ENCODE measurements at places on chromosomes 7 and 10.

- peaks cover 5% of the 10 kb centered on the region for H3K36me3 ChIP-seq
- DNase-seq, result no peak
- H3K27ac ChIP-seq, result no peak overlapping the region
- H3K27me3 ChIP-seq, result no peaks in the 10 kb centered on the region
Measured at GRCh38 chr7:74324531-74325209, 35.5 kb downstream of the CLIP2 start.

- H3K4me3 ChIP-seq, result no peak overlapping the region
- no peak overlapping the region for H3K27ac ChIP-seq
- peaks cover 1% of the 10 kb centered on the region for H3K4me1 ChIP-seq
- DNase-seq, result no peak
- H3K27me3 ChIP-seq, result peaks cover 40% of the 10 kb centered on the region
Measured at GRCh38 chr10:118107541-118107940, 60.8 kb upstream of the RAB11FIP2 start.

DNA sequence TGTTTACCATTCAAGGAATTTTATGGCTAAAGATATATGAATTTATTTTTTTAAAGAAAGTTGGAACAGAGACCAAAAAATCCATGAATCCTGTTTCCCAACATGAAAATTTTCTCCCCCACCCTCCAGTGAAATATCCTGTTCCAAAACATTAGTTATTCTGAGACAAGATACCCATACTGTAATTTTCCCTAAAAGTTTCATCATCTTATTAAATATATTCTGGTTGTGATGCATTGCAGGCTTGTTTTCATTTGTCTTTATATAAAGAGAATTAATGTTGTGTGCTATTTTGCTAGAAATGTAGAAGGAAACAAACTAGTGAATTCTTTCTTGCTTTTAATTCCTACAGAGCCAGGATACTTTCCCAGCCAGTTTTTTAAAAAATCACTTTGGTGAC, 106.6 kb downstream of the EXOC4 start:
- H3K27ac ChIP-seq, result no peak overlapping the region
- peaks cover 7% of the 10 kb centered on the region for H3K4me1 ChIP-seq
- H3K27me3 ChIP-seq, result no peaks in the 10 kb centered on the region
- H3K4me3 ChIP-seq, result no peak overlapping the region

GRCh38 chr7:107907790-107908189, 16.8 kb downstream of the DLD start:
- peaks cover 5% of the 10 kb centered on the region for H3K4me1 ChIP-seq
- DNase-seq, result no peak
- H3K36me3 ChIP-seq, result peaks cover 85% of the 10 kb centered on the region
- H3K27me3 ChIP-seq, result no peaks in the 10 kb centered on the region

DNA sequence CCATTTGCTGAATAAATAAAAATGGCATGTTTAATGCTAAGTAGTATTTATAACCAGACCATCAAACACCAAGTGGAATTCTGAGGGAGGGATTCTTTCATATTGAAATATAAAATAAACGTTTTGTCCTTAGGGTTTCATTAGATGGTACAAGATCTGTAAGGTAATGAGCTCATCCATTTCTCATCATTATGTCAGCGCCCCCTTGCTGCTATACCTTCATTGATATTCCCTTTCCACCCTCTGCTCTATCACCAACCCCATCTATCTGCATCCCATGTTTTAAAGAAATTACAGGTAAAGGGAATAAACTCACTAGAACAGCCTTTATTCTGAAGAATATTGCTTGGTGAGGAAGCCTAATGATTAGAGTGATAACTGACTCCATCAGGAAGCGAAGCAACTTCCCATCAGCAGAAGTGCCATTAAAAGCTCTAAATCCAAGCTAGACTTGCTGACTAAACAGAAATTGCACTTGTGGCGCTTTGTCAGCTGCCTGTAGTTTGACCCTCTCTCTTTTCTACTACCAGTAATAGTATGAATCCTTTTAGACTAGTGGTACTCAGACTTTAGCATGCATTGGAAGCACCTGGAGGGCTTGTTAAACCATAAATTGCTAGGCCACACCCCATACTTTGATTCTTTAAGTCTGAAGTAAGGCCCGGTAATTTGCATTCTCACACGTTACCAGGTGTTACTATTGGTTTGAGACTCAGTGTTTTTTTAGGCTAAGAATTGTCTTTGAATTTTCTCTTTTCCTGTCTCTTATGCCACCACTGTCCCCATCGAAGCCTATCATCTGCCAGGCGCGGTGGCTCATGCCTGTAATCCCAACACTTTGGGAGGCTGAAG, 27.5 kb downstream of the ADD3 start:
- H3K4me1 ChIP-seq, result peaks cover 70% of the 10 kb centered on the region
- H3K4me3 ChIP-seq, result peak overlapping the region; percentile 52
- peak overlapping the region; percentile 63 for H3K27ac ChIP-seq
- peaks cover 7% of the 10 kb centered on the region for H3K36me3 ChIP-seq

DNA sequence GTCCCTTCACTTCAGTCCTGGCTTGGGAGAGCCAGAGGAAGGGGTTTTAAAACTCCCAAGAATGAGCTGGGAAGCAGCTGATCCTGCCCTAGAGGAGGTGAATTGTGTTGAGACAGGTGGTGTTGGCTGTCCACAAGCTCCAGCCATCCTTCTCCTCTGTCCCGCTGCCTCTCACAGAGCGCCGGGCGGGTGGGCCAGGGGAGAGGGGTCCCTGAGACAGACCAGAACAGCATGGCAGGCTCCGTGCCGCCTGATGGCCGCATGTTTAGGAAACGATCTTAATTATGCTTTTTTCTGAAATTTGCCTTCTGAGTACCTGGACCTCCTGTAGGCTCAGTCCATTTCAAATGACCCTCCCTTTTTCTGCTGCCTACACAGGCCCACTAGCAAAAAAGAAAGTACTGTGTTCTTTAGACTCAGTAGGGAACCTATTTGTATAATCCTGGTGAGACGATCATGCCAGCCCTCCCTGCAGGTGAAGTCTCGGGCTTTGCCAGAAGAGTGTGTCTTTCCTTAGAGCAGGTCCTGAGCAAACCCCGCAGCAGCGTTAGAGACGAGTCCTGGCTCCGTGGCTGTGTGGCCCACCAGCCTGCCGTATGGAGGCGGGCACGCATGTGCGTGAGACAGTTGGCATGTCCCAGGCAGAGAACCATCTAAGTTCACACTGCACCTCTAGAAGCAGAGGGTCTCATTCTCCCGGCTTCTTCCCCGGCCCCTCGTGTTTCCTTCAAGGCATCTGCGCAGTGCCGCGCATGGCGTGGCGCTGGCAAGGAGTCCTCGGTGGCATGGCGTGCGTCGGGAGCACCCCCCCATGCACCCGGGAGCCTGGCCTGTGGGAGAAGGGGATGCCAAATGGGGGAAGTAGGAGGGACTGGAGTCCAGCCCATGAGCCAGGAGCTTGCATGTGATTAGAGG, 26.3 kb upstream of the PWWP2B start:
- H3K4me1 ChIP-seq, result peaks cover 4% of the 10 kb centered on the region
- H3K36me3 ChIP-seq, result peaks cover 4% of the 10 kb centered on the region
- no peak overlapping the region for H3K27ac ChIP-seq
- DNase-seq, result no peak
- no peak overlapping the region for H3K4me3 ChIP-seq

- H3K4me3 ChIP-seq, result no peak overlapping the region
- no peak for DNase-seq
- no peaks in the 10 kb centered on the region for H3K4me1 ChIP-seq
- H3K27me3 ChIP-seq, result no peaks in the 10 kb centered on the region
- H3K27ac ChIP-seq, result no peak overlapping the region
- H3K36me3 ChIP-seq, result no peaks in the 10 kb centered on the region
Measured at GRCh38 chr10:107739951-107740350, 575.4 kb upstream of the SORCS1 start.

DNA sequence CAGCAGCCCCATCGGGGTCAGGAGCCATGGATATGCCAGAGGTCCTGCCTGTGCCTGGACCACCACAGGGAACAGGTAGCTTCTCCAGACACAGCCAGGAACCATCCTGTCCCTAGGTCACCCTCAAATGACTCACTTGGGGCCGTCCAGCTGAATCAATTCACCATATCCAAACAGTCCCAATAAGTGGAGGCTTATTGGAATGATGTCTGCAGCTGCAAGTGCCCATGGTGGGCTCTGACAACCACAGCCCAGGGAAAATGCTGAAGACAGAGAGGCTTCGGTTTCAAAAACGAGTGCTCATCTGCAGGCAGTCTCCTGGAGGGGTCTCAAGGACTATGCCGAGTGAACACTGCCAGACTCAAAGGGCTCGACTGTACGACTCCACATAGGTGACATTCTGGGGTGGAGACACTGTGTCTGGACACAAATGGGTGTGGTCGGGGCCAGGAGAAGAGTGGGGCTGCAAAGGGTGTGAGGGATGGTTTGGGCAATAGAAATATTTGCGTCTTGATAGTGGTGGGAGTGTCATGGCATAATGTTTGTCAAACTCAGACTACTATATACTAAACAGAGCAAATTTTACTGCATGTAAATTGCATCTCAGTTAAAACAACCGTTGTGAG, 204.8 kb downstream of the TNS3 start:
- peaks cover 2% of the 10 kb centered on the region for H3K4me1 ChIP-seq
- H3K4me3 ChIP-seq, result no peak overlapping the region
- peaks cover 8% of the 10 kb centered on the region for H3K27me3 ChIP-seq
- no peak for DNase-seq
- H3K27ac ChIP-seq, result no peak overlapping the region
- H3K36me3 ChIP-seq, result no peaks in the 10 kb centered on the region

- no peaks in the 10 kb centered on the region for H3K4me1 ChIP-seq
- no peaks in the 10 kb centered on the region for H3K27me3 ChIP-seq
- no peak overlapping the region for H3K4me3 ChIP-seq
- DNase-seq, result no peak
- H3K36me3 ChIP-seq, result no peaks in the 10 kb centered on the region
Measured at GRCh38 chr7:84364708-84365107, 170.1 kb upstream of the SEMA3A start.

DNA sequence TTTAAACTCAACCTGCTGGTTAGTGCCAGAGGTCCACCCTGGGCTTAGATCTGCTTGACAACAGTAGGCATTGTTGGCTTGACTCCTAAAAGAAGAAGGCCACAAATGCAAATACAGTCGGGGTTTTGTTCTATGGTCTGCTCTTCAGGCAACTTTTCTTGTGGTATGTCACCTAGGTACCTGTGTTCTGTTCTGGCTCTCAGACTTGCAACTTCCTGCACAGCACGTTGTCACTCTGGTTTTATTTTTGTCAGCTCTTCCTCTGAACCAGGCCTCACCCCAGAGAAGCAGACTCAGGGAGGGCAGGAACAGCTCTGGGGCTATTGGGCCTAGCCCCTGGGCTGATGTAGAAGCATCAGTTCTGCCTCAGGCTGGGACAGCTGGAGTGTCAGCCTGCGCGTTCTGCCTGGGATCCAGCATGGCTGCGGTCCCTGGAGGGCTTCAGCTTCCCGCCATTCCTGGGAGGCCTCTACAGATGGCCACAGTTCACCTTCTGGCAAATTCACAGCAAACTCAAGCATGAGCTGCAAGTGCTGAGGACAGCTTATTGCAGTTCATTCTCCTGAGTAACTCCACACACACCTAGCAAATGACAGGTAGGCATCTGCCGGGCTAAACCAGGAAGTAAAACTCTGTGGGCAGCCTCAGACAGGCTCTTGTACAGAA, 11.0 kb upstream of the PDCD4 start:
- DNase-seq, result peak; percentile 58
- H3K27me3 ChIP-seq, result no peaks in the 10 kb centered on the region
- peaks cover 15% of the 10 kb centered on the region for H3K36me3 ChIP-seq
- H3K4me3 ChIP-seq, result peak overlapping the region; percentile 66

- no peak overlapping the region for H3K4me3 ChIP-seq
- no peak for DNase-seq
- peaks cover 33% of the 10 kb centered on the region for H3K27me3 ChIP-seq
- H3K27ac ChIP-seq, result no peak overlapping the region
Measured at GRCh38 chr7:22665923-22666322, 61.1 kb upstream of the IL6 start.

GRCh38 chr10:12726971-12727831, 274.3 kb downstream of the CCDC3 start:
- DNase-seq, result no peak
- no peaks in the 10 kb centered on the region for H3K4me1 ChIP-seq
- no peak overlapping the region for H3K27ac ChIP-seq
- H3K36me3 ChIP-seq, result no peaks in the 10 kb centered on the region
- H3K27me3 ChIP-seq, result no peaks in the 10 kb centered on the region

DNA sequence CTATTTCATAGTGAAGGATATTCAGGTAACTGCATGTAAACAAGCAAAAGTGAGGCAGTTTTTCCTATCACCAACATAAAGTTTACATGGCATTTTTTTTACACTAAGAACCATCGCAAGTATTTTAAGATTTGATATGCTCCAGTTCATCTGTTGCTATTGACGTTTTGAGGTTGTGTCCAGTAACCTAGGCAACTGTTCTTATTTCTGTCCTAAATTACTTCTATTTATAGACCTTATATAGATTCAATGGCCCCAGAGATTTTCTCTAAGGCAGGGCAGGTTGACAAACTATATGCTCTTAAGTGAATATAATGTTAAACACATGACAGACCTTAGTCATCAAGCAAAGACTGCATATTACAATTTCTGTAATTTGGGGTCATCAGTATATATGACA, 830.2 kb upstream of the LRRTM3 start:
- no peaks in the 10 kb centered on the region for H3K4me1 ChIP-seq
- no peaks in the 10 kb centered on the region for H3K36me3 ChIP-seq
- H3K27me3 ChIP-seq, result no peaks in the 10 kb centered on the region
- H3K27ac ChIP-seq, result no peak overlapping the region
- no peak for DNase-seq

- no peak for DNase-seq
- H3K36me3 ChIP-seq, result no peaks in the 10 kb centered on the region
- H3K27ac ChIP-seq, result no peak overlapping the region
Measured at GRCh38 chr10:62618054-62618453, 186.5 kb upstream of the ADO start.

DNA sequence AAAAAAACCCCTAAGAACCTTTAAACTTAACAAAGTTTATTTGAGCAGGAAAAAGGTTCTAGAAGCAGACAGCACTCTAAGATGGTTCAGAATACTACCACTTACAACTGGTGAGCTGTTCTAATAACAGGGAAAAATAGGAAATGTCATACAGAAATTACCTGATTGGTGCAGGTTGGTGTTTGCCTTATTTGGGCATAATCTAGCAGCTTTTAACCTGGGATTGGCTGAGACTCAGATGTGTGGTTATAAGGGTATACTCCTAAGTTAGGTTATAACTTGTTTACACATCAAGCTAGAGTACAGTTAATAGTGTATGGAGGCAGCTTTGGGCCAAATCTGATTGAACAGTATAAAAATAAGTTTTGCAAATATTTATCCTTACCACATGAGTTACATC, 59.8 kb downstream of the MAPK8 start:
- H3K27me3 ChIP-seq, result no peaks in the 10 kb centered on the region
- no peaks in the 10 kb centered on the region for H3K36me3 ChIP-seq
- no peak for DNase-seq
- H3K4me3 ChIP-seq, result no peak overlapping the region
- H3K4me1 ChIP-seq, result peaks cover 2% of the 10 kb centered on the region

All from effector memory CD8-positive, alpha-beta T cell (primary cell).